ENCODE measurements at places on chromosomes 1 and 21. TPM values are rescaled to one million over a fixed set of nuclear protein-coding genes. Genes with fewer than 3 reads are reported as not detected.

The LRRC71 gene
- not detected for total RNA-seq

The DMBX1 gene
- not detected for total RNA-seq

The LIN9 gene
- total RNA-seq: 10.6 TPM

The SLFNL1 gene
- 0.14 TPM for total RNA-seq

The BSND gene
- total RNA-seq: not detected

The SLC2A5 gene
- total RNA-seq: not detected

DNA sequence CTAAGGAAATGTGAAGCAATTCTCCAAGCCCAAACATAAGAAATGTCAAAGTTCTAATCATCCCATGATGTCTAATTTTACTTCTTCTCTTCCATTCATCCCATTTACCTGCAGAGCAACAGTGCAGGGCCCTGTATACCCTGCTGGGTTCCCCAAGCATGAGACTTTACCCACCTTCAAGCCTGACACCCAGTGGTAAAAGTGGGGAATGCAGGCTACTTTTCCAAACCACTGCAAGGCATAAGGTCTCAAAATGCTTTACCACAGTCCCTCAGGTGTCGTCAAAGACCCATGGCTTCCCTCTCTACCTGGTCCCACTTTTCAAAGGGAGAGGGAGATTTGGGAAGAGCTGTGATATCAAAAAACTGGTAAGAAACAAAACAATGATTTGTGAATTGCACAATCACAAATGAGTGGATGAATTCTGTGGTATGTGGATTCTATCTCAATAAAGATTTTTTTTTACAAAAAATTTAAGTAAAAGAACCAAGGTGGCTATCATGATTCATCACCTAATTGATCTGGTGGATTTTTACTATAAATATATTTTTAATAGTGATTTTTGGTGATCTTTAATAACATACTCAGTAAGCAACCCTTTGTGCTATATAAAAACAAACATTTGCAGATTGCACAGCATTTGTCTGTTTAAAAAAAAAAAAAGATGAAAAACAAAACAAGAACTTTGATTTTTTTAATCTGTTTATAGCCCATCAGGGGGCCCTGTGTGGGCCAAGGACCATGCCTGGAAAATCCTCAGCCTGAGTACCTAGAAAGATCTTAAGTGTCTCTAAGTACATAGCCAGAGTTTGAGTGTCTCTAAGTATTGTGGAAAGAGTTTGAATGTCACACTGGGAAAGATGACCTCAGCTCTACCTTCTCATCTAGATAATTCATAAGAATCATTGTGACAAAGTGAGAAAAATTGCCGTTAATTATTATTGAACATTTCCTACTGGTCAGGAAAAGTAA lies 73.1 kb upstream of the GJB5 start:
- H3K27me3 ChIP-seq: peaks cover 13% of the 10 kb centered on the region
- H3K4me1 ChIP-seq: peaks cover 6% of the 10 kb centered on the region
- H3K36me3 ChIP-seq: no peaks in the 10 kb centered on the region

- H3K4me3 ChIP-seq: no peak overlapping the region
- peaks cover 8% of the 10 kb centered on the region for H3K4me1 ChIP-seq
- peaks cover 7% of the 10 kb centered on the region for H3K27me3 ChIP-seq
These were observed 821 bp downstream of the PHC2 start for GRCh38 chr1:33429856-33430691.

DNA sequence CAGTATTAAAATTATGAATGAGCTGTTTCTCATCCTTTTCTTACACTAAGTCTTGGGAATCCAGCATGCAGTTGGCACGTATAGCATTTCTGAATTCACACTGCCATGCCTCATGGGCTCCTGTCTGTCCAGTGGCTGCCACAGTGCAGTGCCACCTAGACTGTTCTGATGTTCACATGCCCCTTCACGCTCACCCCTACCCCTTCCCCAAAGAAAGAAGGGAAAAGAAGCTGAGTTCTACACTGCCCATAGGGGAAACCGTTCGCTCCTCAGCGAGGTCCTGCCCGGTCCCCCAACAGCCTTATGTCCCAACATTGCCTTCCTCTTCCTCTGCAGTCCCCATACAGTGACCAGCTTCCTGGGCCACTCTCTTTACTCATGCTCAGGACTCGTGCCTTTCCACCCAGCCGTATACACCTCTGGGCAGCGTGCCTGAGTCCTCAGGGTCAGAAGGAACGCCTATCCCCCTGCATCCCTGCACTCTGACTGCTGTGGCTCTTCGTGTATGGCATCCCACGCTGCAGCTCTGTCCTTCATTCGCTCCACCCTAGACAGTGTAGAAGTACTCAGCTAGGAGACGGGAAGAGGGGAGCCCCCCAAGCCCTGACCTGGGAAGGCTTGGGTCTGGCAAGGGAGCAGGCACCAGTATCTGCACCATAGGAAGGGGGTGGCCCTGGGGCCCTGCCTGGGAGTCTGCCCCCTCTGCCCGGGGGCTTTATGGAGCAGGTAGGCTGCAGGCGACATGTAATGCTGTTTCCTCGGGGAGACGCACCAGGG lies 24.1 kb upstream of the ARF1 start:
- DNase-seq: no peak
- H3K4me1 ChIP-seq: peaks cover 9% of the 10 kb centered on the region
- no peak overlapping the region for H3K27ac ChIP-seq
- no peaks in the 10 kb centered on the region for H3K36me3 ChIP-seq
- peaks cover 34% of the 10 kb centered on the region for H3K27me3 ChIP-seq
- H3K4me3 ChIP-seq: no peak overlapping the region

GRCh38 chr1:159931101-159931794 lies 5.9 kb upstream of the TAGLN2 start:
- H3K27ac ChIP-seq: no peak overlapping the region
- no peak overlapping the region for H3K4me3 ChIP-seq
- peaks cover 4% of the 10 kb centered on the region for H3K27me3 ChIP-seq
- no peaks in the 10 kb centered on the region for H3K36me3 ChIP-seq
- no peak for DNase-seq

DNA sequence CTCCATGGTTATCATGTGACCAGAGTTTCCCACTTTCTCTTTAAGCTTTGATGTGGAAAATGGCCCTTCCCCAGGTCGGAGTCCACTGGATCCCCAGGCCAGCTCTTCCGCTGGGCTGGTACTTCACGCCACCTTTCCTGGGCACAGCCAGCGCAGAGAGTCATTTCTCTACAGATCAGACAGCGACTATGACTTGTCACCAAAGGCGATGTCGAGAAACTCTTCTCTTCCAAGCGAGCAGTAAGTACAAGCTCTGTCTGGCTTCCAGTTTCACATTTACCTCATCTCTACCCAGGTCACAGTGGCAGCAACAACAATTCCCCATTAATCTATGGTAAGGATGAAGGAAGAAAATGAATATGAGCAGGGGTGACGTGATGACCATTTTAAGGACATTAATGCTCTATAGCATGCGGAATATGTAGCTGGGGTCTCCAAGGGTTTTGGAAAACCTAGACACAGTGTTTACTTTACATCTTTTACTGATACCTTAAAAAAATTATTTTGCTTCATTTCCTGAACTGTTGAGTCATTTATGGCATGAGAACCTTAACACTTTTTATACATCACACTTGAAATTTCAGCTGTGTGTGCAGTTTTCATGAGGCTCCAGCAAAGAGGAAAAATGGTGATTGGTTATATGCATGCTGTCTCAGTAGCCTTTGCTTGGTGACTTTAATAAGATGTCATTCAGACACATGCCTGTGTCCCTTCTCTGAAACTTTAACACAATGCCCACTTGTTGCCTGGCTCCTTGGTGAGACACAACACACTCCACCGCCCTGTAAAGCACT lies 286.3 kb upstream of the SGIP1 start:
- DNase-seq: peak; percentile 73
- H3K36me3 ChIP-seq: no peaks in the 10 kb centered on the region
- peak overlapping the region; percentile 91 for H3K27ac ChIP-seq
- H3K4me3 ChIP-seq: peak overlapping the region; percentile 36

GRCh38 chr21:37380349-37381323 lies 14.1 kb downstream of the DYRK1A start:
- peaks cover 85% of the 10 kb centered on the region for H3K4me1 ChIP-seq
- H3K27ac ChIP-seq: peak overlapping the region; percentile 25
- peaks cover 25% of the 10 kb centered on the region for H3K36me3 ChIP-seq
- no peak overlapping the region for H3K4me3 ChIP-seq
- DNase-seq: no peak
- no peaks in the 10 kb centered on the region for H3K27me3 ChIP-seq

GRCh38 chr21:26490771-26491170 lies 82.3 kb downstream of the CYYR1 start:
- no peak for DNase-seq
- H3K27me3 ChIP-seq: no peaks in the 10 kb centered on the region
- no peaks in the 10 kb centered on the region for H3K36me3 ChIP-seq
- H3K4me3 ChIP-seq: no peak overlapping the region

DNA sequence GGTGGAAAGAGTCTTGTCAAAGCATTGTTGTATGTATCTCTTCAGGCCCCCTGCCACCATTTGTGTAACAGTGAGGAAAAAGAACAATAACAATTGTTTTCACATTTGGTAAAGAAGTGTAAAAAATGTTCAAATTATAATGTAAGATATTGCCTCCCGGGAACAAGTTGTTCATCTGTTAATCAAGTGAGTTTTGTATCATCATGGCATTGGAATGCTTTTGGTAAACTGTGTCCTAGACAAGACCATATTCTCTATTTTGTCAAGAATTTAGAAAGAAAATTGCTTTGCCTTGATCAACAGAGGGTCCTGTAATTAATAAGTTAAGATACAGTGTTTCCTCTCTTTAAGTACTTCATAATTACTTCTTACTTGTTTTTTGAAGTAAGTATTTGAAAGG lies 692.0 kb upstream of the NR5A2 start:
- H3K27me3 ChIP-seq: peaks cover 11% of the 10 kb centered on the region
- H3K36me3 ChIP-seq: no peaks in the 10 kb centered on the region
- no peak overlapping the region for H3K4me3 ChIP-seq
- no peaks in the 10 kb centered on the region for H3K4me1 ChIP-seq

DNA sequence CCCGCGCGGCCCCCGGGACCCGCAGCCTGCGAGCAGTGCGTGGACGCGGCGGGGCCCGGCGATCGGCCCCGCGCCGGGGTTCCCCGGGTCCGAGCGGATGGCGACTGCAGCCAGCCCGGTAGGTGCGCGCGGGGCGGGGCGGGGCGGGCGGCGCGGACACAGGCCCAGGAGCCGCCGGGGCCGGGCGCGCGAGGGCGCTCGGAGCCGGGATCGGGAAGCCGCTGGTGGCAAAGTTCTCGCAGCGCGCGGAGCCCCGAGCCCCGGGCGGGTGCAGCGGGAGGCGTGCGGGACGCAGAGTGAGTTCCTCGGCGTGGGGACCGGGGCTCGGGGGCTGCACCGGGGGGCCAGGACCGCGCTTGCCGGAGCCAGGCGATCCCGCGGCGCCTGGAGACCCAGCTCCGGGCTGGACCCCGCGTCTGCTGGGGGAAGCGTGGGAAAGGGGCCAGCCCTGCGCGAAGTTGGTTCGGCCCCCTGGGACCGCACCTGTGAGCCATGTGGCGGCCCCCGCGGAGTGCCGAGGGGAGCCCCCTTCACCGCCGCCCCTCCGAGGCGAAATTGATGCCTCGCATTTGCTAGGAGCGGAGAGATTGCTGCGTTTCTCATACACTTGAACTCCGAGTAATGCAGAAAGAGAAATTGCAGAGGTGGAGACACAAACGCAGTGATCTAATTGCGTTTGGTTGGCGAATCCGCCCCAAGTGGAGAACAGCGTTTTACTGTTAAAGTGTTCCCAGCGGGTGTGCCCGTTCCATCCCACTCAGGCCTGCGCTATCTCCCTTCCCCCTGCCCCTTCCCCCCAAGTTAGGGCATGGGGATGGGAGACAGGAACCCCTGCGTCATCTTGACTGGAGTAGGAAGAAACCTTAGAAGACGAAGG lies 228.9 kb upstream of the TMEM51 start:
- H3K36me3 ChIP-seq: no peaks in the 10 kb centered on the region
- peaks cover 2% of the 10 kb centered on the region for H3K4me1 ChIP-seq
- peak overlapping the region; percentile 40 for H3K4me3 ChIP-seq
- no peak overlapping the region for H3K27ac ChIP-seq
- DNase-seq: peak; percentile 44

- peaks cover 20% of the 10 kb centered on the region for H3K36me3 ChIP-seq
- H3K27ac ChIP-seq: peak overlapping the region; percentile 96
- peaks cover 30% of the 10 kb centered on the region for H3K4me1 ChIP-seq
- DNase-seq: peak; percentile 53
These were observed 744 bp upstream of the DDX20 start for GRCh38 chr1:111754984-111755330.

DNA sequence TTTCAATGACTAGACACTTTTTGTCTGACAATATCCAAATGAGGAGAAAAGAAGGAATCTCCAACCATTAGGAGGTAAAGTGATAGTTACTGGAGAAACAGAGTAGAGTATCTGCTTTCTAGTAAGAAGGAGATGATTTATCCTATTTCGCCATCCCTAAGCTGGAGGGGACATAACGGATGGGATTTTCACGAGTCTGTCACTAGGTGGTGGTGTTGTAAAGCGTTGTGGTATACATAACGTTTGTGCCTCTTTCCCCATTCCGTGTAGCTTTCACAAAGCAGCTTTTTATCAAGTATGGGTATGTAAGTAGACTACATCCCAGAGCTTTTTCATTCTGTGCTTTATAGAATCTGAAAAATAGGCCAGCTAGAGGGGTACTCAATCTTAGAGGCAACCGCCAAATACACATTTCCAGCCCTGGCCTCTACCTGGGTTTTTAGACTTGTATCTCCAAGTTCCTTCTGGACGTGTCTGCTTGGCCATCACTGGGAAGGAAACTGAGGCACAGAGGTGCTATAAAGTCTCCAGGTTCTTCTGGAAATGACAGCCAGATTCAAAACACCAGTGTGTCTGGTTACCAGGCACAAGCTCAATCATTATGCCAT lies 33.3 kb upstream of the FAM3B start:
- H3K27me3 ChIP-seq: peaks cover 16% of the 10 kb centered on the region
- H3K4me3 ChIP-seq: no peak overlapping the region
- peak; percentile 52 for DNase-seq
- H3K27ac ChIP-seq: no peak overlapping the region

DNA sequence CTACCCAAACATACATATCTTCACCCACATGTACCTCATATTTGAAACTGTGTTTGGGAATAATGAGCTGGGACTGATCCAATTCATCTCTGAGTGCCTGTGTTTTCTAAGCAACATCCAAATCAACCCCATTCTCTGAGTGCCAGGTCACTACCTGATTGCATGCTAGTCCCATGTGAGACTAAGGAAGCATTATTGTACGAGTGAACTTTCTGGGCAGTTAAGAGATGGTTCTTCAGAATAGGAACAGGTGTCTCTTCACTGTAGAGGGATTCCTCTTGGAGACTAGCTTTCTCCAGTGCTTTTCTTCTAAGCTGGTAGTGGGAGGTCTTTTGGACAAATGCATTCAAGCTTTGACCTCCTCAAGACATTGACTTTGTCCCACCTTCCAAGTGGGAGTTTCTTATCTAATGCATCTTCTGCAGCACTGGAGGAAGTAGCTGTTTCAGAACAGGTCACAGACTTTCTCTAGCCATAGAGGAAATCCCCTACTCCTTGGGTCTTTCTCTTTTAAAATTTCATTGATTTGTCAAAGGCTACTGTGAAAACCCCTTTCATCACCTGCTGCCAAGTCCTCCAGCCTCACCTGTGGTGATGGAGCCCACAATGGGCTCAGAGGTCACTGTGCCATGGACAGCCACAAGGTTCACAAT lies 172.0 kb upstream of the KIAA0040 start:
- H3K4me1 ChIP-seq: peaks cover 5% of the 10 kb centered on the region
- DNase-seq: no peak
- peaks cover 6% of the 10 kb centered on the region for H3K27me3 ChIP-seq
- H3K27ac ChIP-seq: no peak overlapping the region

- H3K27me3 ChIP-seq: peaks cover 29% of the 10 kb centered on the region
- peaks cover 8% of the 10 kb centered on the region for H3K4me1 ChIP-seq
- no peaks in the 10 kb centered on the region for H3K36me3 ChIP-seq
- DNase-seq: no peak
- H3K27ac ChIP-seq: no peak overlapping the region
- no peak overlapping the region for H3K4me3 ChIP-seq
These were observed 1.3 kb downstream of the FCGR2A start for GRCh38 chr1:161506336-161507223.
